NCI-H2081 (cell line): ENCODE measurements at places on chromosomes 5 and 9.

DNA sequence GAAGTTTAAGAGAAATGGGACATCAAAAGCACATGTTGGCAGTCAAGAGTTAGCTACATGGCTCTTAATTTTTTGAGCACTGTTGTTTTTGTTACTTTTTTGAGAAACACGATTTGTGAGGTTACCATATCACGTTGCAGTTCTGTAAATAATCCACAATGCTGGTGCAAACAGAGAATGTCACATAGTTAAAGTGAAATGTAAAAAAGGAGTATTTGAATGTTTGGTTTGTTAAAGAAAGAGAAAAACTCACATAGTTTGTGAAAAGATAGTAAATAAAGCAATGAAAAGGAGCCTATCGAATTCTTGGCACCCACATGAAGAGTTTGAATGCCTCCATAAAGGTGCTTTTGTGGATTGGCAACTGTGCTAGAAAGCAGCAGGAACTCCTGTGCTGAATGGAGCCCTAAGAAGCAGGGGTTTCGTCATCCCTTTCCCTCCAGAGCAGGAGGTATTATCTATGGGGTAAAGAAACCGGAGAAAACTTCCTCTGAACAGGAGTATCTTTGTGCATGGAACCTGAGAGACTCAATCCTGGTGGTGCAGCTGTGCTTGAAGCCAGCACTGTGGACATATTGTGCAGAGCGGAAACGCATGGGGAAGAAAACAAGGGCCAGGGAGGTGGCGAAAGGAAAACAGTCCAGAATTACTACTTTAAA lies 148.5 kb upstream of the OTULINL start:
- peak; percentile 28 for DNase-seq

DNA sequence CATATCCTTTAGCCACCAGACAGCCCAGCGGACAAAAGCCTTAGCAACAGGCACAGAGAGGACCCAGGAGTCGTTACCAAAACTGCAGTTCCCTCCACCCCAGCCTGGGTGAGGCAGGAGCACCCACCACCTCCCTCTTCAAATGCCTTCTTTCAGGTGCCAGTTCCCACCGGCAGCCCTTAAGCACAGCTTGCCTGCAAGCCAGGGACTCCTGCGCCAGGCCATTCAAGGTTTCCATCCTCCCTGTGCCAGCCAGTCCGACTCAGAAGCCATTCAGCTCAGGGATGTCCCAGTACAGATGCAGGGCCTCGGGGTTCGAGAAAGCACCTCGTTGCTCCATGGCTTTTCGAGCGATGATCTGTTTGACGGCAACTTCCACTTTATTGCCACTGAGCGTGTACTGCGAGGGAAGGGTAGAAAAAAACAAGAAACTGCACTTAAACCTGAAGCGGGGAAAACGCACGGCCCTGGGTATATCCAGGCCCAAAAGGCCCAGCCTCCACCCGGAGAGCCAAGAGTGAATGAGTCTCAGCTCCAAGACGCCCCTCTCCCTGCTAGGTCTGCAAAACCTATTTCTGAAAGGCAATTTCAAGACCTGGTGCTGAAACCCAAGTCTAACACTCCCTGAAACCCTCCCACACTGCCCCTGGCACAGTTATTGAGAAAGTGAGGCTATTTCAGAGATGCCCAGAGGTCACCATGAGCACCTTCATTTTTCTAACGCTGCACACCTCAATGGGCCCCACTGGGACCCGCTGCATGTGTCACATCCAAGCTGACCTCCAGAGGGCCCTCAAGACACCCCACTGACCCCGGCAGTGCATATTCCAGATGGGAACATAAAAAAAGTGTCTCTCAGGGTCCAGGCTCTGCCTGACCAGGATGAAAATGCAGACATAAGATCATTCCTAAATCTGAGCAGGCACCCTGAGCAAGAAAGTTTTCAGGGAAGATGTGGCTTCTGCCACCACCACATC lies 36.8 kb upstream of the ZNF354A start:
- no peak for DNase-seq

GRCh38 chr5:14790220-14790619 lies 81.4 kb downstream of the ANKH start:
- no peak for DNase-seq

DNA sequence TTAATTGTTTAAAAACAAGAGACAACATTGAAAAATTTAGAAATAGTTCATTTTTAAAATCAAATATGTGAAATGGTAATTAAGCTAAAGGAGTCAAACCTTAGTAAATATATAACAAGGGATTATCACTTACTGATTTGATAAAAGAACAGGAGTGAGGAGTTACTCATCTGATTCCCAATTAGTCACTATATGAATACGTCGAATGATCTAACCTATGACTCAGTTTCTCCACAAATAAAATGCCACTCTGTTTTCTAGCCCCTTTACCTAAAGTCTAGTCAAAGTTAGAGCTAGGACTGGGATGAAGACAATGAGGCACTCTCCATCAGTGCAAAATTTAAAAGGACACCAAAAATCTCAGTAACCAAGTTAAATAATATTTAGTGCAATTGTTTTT lies 70.4 kb upstream of the RASEF start:
- no peak for DNase-seq

DNA sequence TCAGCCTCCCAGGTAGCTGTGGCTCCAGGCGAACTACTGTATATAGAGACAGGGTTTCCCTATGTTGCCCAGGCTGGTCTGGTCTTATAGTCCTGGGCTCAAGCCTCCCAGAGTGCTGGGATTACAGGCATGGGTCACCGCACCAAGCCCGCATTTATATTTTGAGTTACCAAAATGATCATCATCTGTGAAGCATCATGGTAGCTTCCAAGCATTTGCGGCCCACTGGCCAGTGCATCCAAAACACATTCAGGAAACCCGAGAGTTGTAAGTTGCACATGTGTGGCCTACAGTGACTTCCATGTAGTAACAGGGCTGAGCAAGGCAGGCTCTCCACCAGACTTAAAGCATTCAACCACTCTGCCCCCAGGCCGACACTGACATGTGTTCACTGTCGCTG lies 2.3 kb downstream of the BRD3OS start:
- DNase-seq, result no peak

DNA sequence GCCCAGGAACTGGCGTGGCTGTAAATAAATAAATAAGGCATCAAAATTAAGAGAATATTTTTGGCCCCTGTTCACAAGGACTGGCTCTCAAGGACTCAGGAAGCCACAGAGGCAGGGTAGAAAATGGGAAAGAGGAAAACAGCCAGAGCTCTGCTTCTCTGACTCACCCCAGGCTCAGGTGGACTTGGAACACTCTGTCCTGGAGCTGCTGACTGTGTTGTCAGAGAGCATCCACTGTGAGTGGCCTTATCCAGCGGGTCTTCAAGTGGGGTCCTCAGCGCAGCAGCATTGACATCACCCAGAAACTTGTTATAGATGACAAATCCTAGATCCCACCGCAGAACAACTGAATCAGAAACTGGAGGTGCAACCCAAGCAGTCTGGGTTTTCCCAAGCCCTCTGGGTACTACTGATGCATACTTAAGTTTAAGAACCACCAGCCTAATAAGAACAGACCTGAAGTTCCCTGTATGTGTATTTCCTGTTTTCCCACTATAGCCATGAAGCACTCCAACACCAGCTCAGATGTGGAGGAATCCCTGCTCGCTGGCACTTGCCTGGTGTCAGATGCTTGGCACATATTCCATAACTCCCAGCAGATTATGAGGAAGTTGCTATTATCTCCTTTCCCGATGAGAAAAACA lies 20.5 kb downstream of the ADRA1B start:
- DNase-seq, result no peak

DNA sequence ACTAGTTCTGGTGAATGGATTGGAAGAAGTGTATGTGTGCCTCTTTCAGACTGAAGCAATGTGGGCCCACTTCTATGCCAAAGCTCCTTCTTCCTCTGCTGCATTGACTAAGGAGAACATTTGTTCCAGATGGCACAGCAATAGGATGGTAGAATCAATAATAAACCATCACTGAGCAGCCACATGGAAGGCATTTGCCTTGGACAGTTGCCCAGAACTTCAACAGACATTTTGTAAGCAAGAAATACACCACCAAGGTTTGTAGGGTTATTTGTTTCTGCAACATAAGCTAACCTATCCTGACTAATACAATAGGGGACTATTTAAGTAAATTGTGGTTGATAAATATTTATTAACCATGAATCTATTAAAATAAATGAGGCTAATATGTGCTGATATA lies 37.7 kb upstream of the CSNK1G3 start:
- DNase-seq, result peak; percentile 24

- no peak for DNase-seq
These were observed 207.4 kb downstream of the DAB2IP start for GRCh38 chr9:121858788-121859187.

DNA sequence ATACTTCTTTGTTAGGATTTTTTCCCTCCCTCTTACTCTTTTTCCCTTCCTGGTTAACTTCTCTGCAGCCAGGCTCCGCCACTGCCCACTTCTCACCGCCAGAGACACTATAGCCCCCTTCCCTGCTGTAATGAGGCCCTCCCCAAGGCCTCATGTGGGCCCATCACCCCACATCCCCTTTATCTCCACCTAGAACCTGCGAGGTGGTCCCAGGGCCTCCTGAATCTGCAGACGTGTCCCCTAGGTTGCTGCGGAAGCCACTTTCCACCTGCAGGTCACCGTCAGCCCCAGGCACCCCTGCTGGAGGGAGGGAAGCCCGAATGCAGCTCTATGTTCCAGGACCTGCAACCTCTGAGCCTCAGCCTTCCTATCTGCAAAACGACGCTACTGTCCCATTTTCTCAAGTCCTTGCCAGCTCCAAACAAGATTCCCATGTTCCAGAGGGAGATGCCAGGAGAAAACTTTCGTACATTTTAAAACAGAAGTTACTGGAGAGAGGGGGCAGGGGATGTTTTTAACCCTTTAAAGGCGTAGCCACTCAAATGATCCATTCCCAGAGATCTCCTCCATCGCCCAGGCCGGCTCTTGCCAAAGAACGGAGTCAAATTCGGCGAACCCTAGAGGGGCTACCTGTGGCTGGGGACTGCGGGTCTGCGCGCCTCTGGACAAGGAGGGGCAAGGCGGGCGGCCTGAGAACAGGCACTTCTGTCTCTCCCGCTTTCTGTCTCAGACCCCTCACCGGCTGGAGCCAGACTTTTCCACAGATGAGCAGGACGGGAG lies 929 bp downstream of the SH3PXD2B start:
- DNase-seq, result no peak

DNA sequence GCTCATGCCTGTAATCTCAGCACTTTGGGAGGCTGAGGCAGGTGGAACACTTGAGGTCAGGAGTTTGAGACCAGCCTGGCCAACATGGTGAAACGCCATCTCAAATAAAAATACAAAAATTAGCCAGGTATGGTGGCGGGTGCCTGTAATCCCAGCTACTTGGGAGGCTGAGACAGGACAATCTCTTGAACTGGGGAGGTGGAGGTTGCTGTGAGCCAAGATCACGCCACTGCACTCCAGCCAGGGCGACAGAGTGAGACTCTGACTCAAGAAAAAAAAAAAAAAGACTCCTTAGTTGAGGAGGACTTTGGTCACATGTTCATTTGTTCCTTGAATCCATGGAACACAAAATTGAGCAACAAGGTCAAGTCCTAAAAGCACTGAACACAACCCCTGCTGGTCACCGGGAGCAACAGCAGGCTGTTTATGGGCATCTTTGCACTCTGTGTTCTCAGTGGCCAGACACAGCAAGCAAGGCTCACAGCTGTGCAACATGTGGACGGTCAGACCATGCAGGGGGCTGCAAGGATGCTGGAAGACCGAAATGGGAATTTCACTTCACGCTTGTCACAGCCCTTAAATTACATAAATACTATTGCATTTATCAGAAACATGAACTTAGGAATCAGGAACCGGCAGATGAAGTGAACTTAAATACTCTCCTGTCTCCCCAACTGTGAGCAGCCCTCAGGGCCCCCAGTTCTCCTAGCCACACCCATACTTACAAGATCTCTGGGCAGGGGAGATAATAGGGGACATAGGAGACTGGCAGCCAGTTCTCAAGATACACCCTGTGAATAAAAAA lies 2.8 kb downstream of the GBGT1 start:
- DNase-seq, result peak; percentile 41

DNA sequence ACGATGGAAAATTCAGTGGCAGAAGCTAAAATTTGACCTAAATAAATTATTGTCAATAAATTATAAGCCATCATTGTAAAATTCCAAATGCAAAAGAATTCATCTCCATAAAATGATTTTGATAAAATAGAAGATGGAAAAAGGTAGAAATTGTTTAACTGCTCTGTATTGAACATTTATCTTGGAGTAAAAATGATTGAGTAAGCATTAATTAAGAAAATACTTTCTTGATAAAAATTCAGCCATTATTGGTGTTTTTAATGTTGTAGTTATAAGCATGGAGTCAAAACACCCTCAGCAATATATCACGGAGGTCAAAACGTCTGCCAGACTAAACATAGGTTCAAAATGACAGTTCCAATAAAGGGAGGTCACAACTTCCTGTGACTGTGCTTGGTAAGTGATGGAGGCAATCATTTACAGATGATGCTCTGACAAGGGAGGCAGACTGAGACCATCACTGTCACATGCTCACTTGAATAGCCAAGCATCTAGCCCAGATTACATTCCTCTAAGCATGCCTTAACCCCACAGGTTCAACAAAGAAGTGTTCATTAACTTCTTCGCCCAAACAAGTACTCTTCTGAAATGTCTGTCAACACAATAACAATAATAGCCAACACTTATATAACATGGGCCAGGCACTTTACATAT lies 69.5 kb downstream of the SH3TC2 start:
- DNase-seq, result no peak
